ENCODE measurements at places on chromosomes 16 and 17.

DNA sequence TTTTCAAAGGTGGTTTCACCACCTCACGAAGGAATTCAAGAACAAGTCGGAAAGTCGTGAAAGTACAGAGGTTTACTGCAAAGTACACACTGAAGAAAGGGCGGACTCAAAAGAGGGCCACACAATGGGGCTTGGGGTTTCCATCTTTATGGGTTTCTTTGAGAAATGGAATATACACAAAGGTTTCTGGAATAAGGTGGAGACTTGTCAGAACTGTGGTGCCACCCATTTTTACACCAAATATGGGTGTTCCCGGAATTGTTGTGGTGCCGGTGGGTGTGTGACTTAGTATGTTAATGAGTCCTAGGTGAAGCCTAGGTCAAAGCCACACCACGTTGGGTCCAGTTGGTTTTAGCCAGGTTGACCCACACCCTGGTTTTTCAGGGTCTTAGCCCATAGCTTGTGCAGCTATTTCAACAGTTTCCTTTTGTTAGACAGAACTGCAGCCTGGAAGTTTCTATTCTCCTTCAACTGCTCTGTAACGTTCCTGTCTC is 567 bp upstream of the GCSH start:
- DNase-seq = no peak
- peak overlapping the region; percentile 29 for H3K27ac ChIP-seq
- peaks cover 51% of the 10 kb centered on the region for H3K4me1 ChIP-seq
- no peaks in the 10 kb centered on the region for H3K36me3 ChIP-seq
- no peaks in the 10 kb centered on the region for H3K27me3 ChIP-seq

DNA sequence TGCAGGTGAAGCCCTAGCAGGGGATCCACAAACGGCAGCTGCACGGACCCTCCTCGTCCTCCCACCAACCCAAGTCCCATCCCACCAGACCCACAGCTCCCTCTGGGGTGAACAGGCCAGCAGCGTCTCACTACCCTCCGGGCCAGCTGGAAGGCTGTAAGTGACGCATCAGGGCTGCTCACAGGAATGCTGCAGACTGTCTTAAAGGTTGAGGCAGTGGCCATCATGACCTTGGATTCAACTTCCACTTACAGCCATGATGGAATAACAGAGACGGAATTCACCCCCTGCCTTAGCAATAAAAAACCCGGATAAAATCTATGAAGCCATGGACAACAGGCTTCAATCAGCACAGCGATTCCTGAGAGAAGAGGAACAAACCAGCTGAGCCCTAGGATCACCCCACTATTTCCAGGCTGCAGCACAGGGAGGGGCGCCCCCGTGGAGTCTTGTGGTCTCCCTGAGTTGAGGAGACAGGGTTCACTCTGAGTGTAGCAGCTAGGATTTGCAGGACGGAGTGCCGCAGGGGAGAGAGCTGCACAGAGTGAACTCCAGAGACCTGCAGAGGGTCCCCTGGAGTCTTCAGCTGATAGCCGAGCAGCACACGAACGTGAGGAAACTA is 10.5 kb downstream of the FAM83G start:
- H3K4me1 ChIP-seq = peaks cover 24% of the 10 kb centered on the region
- DNase-seq = no peak
- H3K27me3 ChIP-seq = no peaks in the 10 kb centered on the region
- peaks cover 7% of the 10 kb centered on the region for H3K36me3 ChIP-seq
- H3K27ac ChIP-seq = no peak overlapping the region

- no peak for DNase-seq
- no peak overlapping the region for H3K27ac ChIP-seq
- peaks cover 4% of the 10 kb centered on the region for H3K4me1 ChIP-seq
These were observed 243.1 kb upstream of the MAF start for GRCh38 chr16:79843631-79844043.

GRCh38 chr16:31440516-31441184 is 1.9 kb downstream of the ZNF843 start:
- no peak overlapping the region for H3K4me3 ChIP-seq
- H3K4me1 ChIP-seq = peaks cover 6% of the 10 kb centered on the region
- peaks cover 17% of the 10 kb centered on the region for H3K27me3 ChIP-seq
- no peaks in the 10 kb centered on the region for H3K36me3 ChIP-seq
- no peak overlapping the region for H3K27ac ChIP-seq
- no peak for DNase-seq

- no peaks in the 10 kb centered on the region for H3K36me3 ChIP-seq
- no peak overlapping the region for H3K27ac ChIP-seq
- no peak overlapping the region for H3K4me3 ChIP-seq
- DNase-seq = no peak
These were observed 39.4 kb downstream of the WSCD1 start for GRCh38 chr17:6109536-6109935.

- peaks cover 71% of the 10 kb centered on the region for H3K4me1 ChIP-seq
- no peak overlapping the region for H3K4me3 ChIP-seq
- DNase-seq = no peak
- H3K27ac ChIP-seq = peak overlapping the region; percentile 98
- H3K27me3 ChIP-seq = no peaks in the 10 kb centered on the region
- H3K36me3 ChIP-seq = peaks cover 15% of the 10 kb centered on the region
These were observed 990 bp upstream of the WNK4 start for GRCh38 chr17:42779304-42779935.

DNA sequence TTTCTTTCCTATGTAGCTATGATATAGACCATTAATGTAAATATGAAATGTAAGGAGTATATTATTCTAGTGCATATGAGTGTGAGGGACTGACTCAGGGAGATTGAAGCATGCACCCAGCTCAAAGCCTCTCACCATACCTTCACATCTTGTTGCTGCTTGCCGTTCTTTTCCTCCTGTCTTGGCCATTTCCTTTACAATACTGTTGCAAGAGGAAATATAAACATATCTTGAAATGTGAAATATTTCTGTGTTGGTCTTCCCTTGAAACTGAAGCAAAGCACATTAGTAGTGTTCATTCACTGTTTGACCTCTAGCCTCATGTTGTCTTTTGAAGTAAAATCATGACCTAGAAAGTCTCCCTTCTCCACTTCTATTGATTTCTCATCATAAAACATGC is 46.6 kb downstream of the PHKB start:
- H3K4me1 ChIP-seq = peaks cover 9% of the 10 kb centered on the region
- H3K36me3 ChIP-seq = peaks cover 39% of the 10 kb centered on the region

DNA sequence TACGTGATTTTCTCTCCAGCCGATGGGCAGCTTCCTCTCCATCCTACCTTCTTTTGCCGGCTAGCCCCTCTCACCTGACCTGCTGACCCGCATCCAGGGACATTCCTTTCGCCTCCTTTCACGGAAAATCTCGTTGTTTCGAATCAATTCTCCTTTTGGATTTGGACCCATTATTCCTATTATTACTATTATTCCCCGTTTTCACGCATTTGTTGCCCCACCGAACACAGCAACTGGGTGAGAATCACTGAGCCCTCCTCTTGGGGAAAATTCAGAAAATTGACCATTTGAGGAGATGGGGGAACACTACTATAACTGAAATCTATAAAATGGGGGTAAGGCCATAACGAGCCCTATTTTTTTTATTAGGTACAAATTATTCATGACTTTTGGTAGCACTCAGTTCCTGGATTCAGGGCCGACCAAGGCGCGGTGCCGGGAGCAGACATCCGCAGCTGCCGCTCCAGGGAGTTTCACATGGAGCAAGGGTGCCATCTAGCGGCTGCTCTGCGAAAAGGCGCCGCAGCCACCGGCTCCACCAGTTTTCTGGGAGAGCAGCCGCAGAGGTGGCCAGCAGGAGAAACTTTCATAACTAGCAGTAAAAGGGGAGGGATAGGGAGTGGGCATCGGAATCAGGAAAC is 3.3 kb upstream of the HOXB8 start:
- peak; percentile 67 for DNase-seq
- no peaks in the 10 kb centered on the region for H3K36me3 ChIP-seq
- no peak overlapping the region for H3K27ac ChIP-seq
- H3K4me1 ChIP-seq = no peaks in the 10 kb centered on the region
- peaks cover 98% of the 10 kb centered on the region for H3K27me3 ChIP-seq
- H3K4me3 ChIP-seq = no peak overlapping the region

Data from HepG2 (cell line).